Activated CD8-positive, alpha-beta T cell treated with anti-CD3 and anti-CD28 coated beads, Interleukin-2, amount 10 ng/mL, durations not matched to agents 7 days and 5 days (primary cell): ENCODE measurements at places on chromosomes 5 and 9. TPM values are rescaled to one million over a fixed set of nuclear protein-coding genes. Genes with fewer than 3 reads are reported as not detected.
A peak's percentile ranks its signal among the peaks of the same experiment; 100 is the strongest.

The CYFIP2 gene
- total RNA-seq = 516 TPM

DNA sequence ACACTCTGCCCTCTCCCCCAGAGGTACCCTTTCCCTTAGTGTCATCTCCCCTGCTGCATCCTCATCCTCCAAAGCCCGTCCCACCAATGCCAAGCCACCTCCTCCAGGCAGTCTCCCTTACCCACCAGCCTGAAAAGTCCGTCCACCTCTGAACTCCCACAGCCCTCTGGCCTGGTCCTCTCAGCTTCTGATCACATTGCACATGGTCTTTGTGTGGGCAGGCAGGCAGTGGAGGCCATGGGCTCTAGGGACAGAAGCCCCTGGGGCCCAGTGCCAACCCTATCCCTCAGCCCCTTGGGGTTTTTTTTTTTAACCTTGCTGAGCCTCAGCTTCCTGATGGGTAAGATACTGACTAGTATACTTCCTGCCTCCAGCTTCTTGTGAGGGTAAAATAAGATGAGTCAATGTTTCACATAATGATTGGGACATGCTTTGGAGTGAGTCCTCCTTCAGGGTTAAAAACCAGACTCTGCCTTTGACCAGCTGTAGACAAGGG is 19.4 kb downstream of the CSF1R start:
- H3K27ac ChIP-seq = peak overlapping the region; percentile 67
- no peaks in the 10 kb centered on the region for H3K36me3 ChIP-seq
- H3K27me3 ChIP-seq = peaks cover 12% of the 10 kb centered on the region
- H3K4me3 ChIP-seq = no peak overlapping the region

DNA sequence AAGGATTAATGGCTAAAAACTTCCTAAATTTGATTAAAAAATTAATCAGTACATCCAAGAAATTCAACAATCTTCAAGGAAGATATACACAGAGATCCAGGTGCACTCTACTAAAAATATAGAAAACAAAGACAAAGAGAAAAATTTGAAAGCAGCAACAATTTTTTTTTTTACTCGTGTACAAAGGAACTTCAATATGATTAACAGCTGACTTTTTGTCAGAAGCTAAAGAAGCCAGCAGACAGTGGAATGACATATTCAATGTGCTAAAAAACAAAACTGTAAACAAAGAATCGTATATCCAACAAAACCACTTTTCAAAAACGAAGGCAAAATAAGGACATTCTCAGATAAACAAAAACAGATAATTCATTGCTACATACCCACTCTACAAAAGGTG is 234.6 kb downstream of the FSTL4 start:
- no peaks in the 10 kb centered on the region for H3K36me3 ChIP-seq
- no peaks in the 10 kb centered on the region for H3K4me1 ChIP-seq
- no peak overlapping the region for H3K4me3 ChIP-seq
- no peak overlapping the region for H3K27ac ChIP-seq

GRCh38 chr5:135159626-135160025 is 125.6 kb upstream of the PITX1 start:
- H3K36me3 ChIP-seq = no peaks in the 10 kb centered on the region
- H3K4me3 ChIP-seq = no peak overlapping the region
- no peaks in the 10 kb centered on the region for H3K4me1 ChIP-seq

GRCh38 chr5:132059043-132059695 is 1.3 kb upstream of the IL3 start:
- H3K4me3 ChIP-seq = no peak overlapping the region
- peak overlapping the region; percentile 72 for H3K27ac ChIP-seq
- H3K4me1 ChIP-seq = peaks cover 83% of the 10 kb centered on the region
- no peaks in the 10 kb centered on the region for H3K36me3 ChIP-seq

GRCh38 chr5:137667341-137667740 is 68.5 kb downstream of the KLHL3 start:
- no peak for DNase-seq
- H3K27me3 ChIP-seq = no peaks in the 10 kb centered on the region
- H3K4me3 ChIP-seq = no peak overlapping the region
- H3K36me3 ChIP-seq = peaks cover 7% of the 10 kb centered on the region
- H3K27ac ChIP-seq = no peak overlapping the region

- no peak for DNase-seq
- H3K27me3 ChIP-seq = no peaks in the 10 kb centered on the region
- H3K27ac ChIP-seq = no peak overlapping the region
- H3K36me3 ChIP-seq = no peaks in the 10 kb centered on the region
- no peaks in the 10 kb centered on the region for H3K4me1 ChIP-seq
- no peak overlapping the region for H3K4me3 ChIP-seq
These were observed 2362.5 kb upstream of the WWC1 start for GRCh38 chr5:165928971-165929370.

DNA sequence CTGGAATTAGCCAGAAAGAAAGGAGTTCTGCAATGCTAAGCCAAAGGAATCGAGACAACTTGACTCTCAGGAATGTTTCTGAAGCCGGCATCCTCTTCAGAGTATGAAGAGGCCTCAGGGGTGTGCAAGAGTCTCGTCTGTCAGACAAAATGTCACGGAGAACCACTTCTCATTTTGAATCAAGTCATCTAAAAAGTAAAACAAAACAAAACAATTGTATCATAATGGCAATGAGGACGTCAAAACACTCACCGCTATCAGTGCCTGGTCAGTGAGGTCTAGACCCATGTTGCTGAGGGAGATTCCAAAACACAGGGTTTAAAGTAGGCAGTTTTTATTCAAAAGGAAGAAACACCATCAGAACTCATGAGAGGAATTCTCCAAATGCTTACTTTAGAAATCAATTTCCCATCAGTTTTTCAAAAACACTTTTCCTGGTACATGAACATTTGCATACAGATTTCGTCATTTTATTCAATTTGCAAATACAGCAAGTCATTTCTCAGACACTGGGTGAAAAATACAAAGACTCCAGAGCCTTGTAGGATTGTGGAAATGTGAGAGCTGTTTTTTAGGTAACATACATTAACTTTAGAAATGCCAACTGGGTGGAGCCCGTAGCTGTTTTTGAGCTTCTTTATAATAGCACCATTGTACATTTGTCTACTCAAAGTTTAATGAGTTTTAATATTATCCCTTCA is 89.5 kb upstream of the MAP3K1 start:
- no peak overlapping the region for H3K4me3 ChIP-seq
- H3K27me3 ChIP-seq = peaks cover 3% of the 10 kb centered on the region
- H3K4me1 ChIP-seq = peaks cover 10% of the 10 kb centered on the region
- H3K36me3 ChIP-seq = no peaks in the 10 kb centered on the region
- H3K27ac ChIP-seq = no peak overlapping the region
